ENCODE measurements at places on chromosomes 11 and 22.
A peak's percentile ranks its signal among the peaks of the same experiment; 100 is the strongest.

DNA sequence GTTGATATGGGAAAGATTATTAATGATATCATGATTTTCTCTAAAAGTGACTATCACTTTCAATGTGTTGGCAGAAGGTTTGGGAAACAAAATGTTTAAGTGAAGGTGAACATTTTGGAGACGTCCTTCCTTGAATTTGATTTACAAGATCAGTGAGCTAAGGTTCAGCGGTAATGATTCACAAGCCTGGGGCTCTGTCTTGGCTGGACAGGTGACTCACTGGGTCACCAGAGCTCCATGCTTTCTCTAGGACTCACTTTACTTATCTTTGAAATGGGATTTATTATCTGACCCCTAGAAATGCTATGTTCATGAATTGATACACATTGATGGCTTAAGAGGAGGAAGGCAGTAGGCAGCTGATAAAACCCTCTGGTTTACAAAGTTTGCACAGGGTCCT lies 437.5 kb downstream of the NTM start:
- DNase-seq: no peak

DNA sequence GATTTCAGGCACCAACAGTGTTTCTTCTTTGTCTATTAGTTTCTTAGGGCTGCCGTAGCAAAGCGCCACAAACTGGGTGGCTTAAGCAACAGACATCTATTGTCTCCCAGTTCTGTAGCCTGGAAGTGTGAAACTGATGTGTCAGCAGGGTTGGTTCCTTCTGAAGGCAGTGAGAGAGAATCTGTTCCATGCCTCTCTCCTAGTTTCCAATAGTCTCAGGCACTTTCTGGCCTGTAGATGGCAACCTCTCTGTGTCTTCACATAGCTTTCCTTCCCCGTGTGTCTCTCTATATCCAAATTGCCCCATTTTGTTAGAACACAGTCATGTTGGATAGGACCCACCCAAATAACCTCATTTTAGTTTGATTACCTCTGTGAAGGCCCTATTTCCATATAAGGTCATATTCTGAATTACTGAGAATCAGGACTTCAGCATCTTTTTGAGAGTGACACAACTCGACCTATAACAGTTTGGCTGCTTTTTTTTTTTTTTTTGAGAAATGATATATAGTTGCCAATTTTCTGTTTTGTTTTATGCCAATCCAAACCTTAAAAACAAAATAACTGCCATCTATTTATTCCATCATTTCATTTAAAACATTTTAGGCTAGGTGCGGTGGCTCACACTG lies 108.2 kb downstream of the SLC36A4 start:
- DNase-seq: peak; percentile 69

GRCh38 chr11:74819400-74819799 lies 70.8 kb downstream of the RNF169 start:
- DNase-seq: no peak

- no peak for DNase-seq
Observed at GRCh38 chr22:22880645-22881044, 7.0 kb upstream of the IGLL5 start.

DNA sequence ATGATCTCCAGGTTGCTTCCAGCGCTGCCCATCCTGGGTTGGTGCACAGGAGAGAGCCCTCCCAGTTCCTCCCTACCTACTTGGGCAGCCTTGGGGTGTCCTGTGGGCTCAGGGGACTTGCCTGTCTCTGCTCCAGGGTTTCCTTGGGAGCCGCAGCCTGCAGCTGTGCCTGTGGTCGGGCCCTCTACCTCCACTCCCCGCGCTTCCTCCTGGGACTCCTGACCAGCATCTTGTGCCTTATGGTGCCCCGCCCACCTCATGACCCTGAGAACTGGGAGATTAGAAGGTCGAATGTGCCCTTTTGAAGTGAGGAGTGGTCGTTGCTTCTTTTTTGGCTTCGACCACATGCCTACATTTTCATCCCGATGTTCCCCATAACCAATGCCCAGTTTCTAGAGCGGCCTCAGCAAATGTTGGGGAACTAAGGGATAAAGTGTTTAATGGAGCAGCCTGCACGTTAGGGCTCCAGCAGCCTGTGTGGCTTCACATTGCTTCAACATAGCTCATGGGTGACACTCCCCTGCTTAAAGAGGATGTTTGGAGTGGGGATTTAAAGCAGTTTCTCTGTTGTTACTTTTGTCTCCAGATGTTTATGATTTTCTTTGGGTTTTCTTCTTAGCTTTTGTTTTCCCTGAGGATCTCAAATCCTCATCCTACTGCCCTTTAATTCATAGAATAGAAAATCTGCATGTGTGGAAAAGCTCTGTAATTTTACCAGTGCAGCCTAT lies 248.8 kb downstream of the TBC1D22A start:
- no peak for DNase-seq

GRCh38 chr11:7597620-7598019 lies 75.7 kb downstream of the CYB5R2 start:
- no peak for DNase-seq

- DNase-seq: no peak
Observed at GRCh38 chr11:116339306-116340098, 433.3 kb downstream of the BUD13 start.

- DNase-seq: peak; percentile 91
Observed at GRCh38 chr22:50469377-50470305, 5.2 kb downstream of the SBF1 start.

GRCh38 chr11:9263840-9264315 lies 1.3 kb downstream of the DENND5A start:
- no peak for DNase-seq

DNA sequence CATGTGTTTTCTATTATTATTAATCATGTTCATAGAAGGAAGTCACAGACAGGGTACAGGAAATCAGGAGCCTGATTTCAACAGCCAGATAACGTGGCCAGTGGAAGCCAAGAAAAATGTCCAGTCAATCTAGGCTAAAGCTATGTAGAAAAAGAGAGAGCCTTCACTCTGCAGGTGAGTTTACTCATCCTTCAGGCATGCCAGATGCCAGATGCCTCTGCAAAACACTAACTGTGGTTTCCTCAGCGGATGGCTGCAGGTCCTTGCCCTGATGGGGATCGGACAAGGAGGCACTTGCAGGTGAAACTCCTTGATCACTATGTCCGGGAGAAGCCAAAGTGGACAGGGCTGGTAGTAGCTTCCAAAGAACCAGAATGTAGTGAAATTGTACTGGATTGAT lies 962.3 kb upstream of the RAG2 start:
- DNase-seq: no peak

GRCh38 chr11:72328366-72329224 lies 84.6 kb upstream of the PHOX2A start:
- no peak for DNase-seq

GRCh38 chr11:48167380-48167779 lies 49.2 kb upstream of the OR4B1 start:
- no peak for DNase-seq

DNA sequence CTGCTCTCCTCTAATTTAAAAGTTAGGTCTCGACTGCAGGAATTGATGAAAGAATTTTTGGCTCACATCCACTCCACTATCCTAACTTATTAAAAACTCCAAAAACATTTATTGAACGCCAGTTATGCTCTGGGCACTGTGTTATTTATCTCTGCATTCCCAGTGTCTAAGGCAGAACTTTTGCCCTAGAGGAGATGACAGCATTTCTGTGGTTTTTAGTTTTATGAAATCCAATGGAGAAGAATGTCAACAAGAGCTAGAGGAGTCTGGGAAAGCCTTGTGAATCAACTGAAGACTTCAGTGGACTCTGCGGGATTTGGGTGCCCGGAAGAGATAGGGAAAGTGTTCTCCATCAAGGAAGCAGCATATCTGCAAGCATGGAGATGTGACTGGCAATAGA lies 217.0 kb upstream of the PGR start:
- no peak for DNase-seq

DNA sequence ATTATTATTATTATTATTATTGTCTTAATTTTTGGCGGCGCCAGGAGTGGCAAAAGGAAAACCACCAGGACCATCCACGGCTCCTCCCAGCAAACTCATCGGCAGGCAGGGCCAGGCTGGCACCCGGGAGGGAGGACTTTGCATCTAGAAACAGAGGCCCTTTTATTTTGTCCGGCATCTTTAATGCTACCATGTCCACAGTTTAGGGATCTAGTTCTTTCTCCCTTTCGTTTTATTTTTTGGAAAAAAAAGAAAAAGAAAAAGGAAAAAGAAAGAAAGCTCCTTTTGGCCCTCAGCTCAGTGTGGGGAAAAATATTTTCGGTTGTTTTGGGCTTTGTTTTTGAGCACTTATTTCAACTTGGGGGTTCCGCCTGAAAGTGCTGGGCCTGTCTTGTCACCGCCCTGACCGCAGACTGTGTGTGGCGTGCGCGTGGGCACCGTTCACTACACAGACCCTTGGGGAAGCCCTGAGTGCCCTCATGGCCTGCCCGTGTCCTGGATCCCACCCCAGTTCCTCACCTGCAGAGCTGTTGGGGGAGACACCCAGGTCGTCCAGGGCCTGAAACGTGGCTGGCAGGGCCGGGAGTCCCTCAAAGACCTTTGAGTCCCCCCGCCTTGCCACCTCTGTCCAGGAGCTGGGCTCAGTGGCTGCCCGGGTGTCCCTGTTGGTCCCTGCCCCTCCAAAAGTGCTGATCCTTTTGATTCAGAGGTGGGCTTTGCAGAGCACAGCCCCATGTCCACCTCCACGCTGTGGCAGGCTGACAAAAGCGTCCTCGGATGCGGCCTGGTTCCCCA lies 69.1 kb upstream of the PPARA start:
- DNase-seq: no peak

- DNase-seq: no peak
Observed at GRCh38 chr22:24948356-24949202, 2.1 kb upstream of the LHFPL7 start.

GRCh38 chr22:29994027-29994715 lies 86.1 kb upstream of the HORMAD2 start:
- peak; percentile 32 for DNase-seq

GRCh38 chr22:17086296-17086695 lies 1.5 kb downstream of the IL17RA start:
- no peak for DNase-seq

- peak; percentile 59 for DNase-seq
Observed at GRCh38 chr11:79150320-79150719, 290.5 kb downstream of the TENM4 start.

DNA sequence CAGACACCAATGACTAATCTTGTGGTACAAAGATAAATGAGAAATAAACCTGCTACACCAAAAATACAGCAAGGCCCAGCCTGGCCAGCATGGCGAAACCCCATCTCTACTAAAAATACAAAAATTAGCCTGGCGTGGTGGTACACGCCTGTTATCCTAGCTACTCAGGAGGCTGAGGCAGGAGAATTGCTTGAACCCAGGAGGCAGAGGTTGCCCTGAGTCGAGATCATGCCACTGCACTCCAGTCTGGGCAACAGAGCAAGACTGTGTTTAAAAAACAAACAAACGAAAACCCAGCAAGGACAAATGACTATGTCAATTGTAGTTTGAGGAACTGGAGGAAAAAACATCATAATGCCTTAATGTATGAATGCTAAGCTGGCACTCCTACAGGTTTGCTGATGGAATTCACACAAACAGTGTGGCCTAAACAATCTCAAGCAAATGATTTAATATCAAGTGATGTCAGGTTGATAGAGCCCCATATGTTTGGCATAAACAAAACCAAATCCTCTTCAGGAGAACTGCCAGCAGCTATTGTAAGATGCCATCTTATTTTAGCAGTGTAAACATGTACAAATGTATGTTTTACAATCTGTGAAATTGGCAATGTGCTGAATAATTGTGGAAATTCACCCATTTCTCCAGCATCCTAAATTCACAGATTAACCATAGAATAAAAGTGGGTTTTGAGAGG lies 20.0 kb downstream of the MMP7 start:
- no peak for DNase-seq

DNA sequence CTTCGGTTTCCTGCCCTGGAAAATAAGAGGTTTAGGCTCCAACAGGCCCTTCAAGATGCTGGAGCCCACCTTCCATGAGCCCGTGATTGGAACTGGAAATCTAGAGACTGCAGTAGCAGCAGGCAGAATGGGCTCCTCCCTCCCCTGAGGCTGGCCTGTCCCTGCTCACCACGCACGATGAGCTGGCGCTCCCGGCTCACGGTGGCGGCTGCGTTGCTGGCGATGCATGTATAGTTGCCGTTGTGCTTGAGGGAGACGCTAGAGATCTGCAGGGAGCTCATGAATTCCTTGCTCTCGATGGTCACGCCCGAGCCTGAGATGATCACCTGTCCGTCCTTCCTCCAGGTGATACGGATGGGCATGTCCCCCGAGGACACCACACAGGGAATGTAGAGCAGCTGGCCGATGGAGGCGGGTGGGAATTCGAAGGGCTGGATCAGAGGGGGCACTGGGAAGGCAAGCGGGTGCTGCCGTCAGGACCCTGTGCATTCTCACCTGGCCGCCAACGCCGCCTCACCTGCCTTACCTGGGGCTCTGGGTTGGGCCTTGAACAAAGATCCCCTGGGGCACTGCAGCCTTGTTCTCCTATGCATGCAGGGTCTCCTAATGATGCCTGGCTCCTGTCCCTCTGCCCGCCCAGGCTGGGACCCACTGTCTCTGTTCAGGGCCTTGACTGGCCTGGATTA lies 177.8 kb downstream of the CEP164 start:
- DNase-seq: no peak

GRCh38 chr11:125428486-125429173 lies 67.4 kb downstream of the FEZ1 start:
- peak; percentile 2 for DNase-seq

- no peak for DNase-seq
Observed at GRCh38 chr11:115456019-115456418, 48.2 kb downstream of the CADM1 start.

- no peak for DNase-seq
Observed at GRCh38 chr11:15874704-15875103, 481.6 kb downstream of the SOX6 start.

- DNase-seq: no peak
Observed at GRCh38 chr11:128465946-128466705, 121.2 kb downstream of the ETS1 start.

GRCh38 chr22:40578171-40578570 lies 58.3 kb downstream of the MRTFA start:
- no peak for DNase-seq

DNA sequence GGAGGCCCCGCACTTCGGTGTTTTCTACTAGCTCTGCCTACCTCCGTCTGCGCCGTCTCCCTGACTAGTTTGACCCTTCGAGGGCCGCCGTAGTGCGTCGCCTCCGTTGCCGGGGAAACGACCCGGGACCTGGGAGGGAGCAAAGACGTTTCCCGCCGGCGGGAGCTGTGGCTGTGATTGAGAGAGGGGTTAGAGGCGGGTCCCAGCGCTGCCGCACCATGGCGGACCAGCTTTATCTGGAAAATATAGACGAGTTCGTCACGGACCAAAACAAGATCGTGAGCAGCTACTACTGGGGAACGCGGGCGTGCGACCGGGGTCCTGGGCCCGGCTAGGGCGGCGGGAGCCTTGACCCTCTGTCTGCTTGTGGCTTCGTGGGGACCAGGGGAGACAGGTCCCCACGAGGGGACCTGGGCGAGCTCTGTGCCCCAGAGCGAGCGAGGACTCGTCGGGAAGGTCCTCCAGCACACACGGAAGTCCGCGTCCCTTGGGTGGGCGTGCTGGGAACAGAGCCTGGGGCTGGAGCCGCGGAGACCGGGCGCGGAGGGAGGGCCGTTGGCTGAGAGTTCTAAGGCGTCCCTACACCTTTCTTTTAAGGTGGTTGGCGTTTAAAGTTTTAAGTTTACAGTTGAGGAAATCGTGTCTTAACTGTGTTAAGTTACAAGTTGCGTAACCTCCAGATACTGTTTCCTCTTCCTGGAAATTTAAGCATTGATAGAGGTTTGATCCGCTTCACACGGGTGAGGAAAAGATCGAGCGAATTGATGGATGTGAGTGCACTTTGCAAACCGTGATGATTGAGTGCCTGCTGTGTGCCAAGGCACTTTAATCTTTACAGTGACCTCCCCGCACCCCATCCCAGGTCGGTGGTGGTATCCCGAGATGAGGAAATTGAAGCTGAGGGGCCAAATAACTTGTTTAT lies at the start of gene POLD3:
Gene POLD3, plus strand, starts transcription at position 142 of the 922 bp plus-strand sequence. Its CDS starts 77 bp downstream, at position 219.
- DNase-seq: peak; percentile 88

Measured in Kasumi-1 (cell line).